ENCODE measurements at places on chromosomes 2 and 18.

DNA sequence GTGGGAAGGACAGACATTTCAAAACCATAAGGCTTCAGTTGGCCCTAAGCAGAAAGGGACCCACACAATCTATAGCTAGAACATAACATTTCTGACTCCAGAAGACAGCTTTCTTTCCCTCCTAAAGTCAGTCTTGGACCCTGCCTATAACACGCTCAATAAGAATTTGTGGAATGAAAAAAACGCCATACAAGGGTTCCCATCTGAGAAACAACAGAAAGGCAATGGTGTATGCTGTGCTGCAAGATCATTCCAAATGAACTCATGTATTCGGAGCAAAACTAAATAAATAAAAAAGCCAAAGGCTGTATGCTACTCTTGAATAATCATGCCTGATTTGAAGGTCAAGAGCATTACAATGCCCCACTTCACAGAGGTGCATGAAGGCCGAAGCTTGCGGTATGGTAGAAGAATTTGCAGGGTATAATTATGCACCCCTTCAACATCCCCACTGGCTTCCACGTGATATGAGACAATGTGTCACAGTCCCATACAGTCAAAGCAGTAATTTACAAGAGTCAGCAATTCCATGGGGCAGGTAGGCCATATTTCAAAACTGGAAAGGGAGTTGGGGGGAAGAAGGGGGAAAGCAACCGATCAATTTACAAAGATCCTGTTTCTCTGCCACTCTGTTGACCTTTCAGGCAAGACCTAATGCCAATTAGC, 61.4 kb upstream of the SLC14A2 start:
- no peak for DNase-seq

DNA sequence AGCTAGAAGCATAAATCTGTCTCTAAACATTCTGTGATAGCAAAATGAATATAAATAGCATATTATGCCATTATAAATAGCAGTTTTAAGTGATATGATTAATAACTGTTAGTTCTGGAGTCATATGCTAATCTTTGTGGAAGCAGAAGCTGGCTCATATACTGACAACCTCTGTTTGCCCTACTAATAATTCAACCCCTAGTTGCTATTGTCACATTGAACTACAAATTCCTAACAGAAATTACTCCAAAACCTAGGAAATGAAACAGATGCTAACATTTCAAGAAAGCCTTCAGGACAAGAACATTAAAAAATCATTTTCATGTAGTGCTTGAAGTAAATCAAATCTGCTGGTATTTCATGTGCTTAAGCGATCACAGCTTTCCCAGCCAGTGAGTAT, 28.2 kb downstream of the CALCRL start:
- DNase-seq, result no peak

DNA sequence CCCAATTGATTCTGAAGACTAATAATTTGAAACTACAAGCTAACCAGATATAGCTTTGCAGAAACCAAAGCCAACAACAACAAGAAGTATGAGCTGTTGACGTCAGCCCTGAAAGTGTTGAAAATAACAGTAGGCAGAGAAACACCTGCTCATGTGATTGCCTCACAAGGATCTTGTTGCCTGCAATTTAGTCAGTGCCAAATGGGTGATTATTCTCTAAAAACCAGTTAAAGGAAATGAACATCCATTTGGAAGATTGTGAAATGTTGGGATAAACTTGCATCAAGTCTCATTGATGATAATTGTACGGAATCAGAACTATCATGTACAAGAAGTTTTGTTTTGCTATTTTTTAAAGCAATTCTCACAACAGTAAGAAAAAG, 2.8 kb downstream of the CYTIP start:
- peak; percentile 6 for DNase-seq

DNA sequence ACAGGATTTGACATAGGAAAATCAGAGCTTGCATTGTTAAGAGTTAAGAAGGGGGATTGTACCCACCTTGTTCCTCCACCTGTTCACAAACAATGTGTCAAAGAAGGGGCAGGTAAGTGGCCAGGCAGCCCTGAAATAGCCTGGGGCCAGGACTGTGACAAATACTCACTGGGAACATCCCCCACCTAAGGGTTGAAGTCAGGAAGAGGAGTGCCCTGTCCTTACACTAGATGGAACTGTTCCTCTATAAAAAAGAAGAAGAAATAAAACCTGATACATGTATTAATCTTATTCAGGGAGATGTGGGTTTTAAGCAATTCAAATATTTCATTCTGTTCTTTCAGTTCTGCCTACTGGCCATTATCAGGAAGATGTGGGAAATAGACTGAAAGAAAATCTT, 41.9 kb downstream of the TACR1 start:
- DNase-seq, result no peak

- no peak for DNase-seq
Observed at GRCh38 chr18:8373486-8373885, 235.8 kb upstream of the RAB12 start.

GRCh38 chr2:178280244-178280852, 86.0 kb downstream of the OSBPL6 start:
- DNase-seq, result peak; percentile 56

DNA sequence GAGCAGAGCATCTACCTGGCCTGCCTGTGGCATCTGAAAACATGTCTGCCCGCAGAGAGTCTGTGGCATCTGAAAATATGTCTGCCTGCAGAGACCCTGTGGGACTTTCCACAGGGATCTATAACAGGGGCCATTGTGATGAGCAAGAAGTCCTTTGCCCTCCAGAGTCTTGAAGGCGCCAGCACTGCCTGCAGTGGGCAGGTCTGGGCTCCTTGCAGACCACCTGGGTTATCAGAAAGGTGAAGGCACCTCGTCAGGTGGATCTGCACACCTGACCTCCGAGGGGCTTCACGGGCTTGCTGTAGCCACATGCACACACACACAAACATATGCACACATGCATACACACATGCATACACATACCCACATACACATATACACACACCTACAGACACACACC, 189.5 kb upstream of the HDAC4 start:
- no peak for DNase-seq

GRCh38 chr2:44102790-44103562, 65.7 kb upstream of the PPM1B start:
- DNase-seq, result no peak

DNA sequence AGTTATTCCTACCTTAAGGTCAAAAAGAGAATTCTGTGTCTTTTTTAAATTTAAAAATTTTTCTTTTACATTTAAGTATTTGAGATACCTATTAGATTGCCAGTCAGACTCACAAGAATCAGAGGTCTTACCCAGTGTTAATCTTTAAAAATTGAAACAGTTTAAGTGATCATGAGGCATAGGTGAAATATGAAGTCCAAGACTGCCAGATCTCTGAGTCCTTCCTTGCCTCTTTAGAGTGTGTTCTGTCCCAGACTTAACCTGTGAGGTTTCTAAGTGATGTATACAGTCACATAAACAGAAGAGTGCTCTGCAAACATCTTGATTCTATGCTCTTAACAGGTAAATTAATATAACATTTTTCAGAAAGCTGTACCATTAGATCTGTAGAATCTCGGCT, 40.6 kb downstream of the ACTR3 start:
- DNase-seq, result no peak

DNA sequence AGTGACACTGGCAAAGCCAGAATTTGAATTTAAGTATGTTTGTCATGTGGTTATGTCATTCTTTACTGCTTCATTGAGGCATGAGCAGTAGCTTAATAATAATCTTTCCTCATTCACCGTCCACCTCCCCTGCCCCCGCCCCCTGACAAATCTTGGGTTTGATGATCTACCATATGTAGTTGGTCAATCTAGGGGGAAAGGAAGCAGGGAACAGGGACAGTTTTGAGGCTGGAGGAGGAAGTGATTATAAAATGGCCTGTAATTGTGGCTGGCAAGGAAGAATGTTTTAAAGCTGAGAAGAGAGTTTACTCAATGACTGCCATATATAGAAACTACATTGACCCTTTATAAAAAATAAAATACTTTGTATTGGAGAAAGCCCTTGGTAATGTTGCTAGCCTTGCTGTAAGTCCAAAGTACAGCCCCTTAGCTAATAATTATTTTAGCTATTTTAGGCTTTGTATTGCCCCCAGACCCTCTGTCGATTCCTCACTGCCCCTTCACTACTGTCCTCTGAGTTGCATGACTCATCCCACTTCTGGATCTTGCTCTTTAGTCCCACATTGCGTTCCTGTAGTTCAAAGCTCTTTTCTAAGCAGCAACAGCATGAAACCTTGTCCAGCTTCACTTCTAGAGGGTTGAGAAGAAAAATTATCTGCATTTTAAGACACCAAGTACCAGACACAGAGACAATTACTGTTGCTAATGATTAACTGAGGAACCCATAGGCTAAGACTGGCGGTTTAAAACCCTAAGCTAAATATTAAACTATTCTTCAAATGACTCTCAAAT, 38.4 kb downstream of the PELI1 start:
- no peak for DNase-seq

DNA sequence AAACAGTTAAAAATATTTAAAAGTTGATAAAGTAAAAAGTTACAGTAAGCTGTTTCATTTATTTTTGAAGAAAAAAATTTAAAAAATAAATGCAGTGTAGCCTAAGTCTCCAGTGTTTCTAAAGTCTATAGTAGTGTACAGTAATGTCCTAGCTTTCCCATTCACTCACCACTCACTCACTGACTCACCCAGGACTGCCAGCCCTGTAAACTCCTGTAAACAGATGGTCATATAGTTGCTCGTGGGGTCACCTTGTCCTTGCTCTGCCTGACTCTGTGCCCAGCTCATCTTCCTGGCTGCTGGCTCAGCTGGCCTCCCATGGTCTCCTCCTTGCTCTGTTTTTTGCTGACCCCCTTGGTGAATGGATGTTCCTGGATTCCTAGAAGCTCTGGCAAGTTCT, 180.3 kb downstream of the VAPA start:
- no peak for DNase-seq

GRCh38 chr2:111694700-111695101, 189.3 kb downstream of the ANAPC1 start:
- no peak for DNase-seq

- no peak for DNase-seq
Observed at GRCh38 chr2:241613017-241613780, 23.8 kb downstream of the THAP4 start.

DNA sequence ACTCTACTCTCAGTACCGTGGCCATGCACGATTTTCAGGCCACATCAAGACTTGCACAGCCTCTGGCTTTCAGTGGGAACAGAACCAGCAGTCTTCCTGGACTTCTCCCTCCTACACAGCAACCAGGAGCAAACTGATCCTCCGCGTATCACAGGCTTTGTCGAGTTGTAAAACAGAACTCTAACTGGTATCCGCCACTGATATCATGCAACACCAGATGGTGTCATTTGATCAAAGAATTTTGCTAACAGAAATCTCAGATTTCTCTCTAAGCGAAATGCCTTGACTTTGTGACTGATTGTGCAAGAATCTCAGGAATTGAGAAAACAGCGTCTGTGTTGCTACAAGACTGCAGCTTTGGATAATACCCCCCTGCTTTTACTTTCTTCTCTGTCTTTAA, 85.7 kb downstream of the COPS8 start:
- DNase-seq, result no peak

DNA sequence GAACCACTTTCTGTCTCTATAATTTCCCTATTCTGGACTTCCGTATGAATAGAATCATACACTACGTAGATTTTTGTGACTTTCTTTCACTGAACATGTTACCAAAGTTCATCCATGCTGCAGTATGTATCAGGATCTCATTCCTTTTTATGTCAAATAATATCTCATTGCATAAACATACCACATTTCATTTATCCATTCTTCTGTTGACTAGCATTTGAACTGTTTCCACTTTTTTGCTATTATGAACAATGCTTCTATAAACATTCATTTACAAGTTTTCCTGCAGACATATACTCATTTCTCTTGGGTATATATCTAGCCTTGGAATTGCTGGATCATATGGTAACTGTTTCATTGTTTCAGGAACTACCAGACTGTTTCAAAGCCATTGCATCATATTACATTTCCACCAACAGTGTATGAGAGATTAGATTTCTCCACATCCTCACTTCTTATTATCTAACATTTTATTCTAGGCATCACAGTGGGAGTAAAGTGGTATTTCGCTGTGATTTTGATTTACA, 186.2 kb downstream of the DYM start:
- peak; percentile 49 for DNase-seq

DNA sequence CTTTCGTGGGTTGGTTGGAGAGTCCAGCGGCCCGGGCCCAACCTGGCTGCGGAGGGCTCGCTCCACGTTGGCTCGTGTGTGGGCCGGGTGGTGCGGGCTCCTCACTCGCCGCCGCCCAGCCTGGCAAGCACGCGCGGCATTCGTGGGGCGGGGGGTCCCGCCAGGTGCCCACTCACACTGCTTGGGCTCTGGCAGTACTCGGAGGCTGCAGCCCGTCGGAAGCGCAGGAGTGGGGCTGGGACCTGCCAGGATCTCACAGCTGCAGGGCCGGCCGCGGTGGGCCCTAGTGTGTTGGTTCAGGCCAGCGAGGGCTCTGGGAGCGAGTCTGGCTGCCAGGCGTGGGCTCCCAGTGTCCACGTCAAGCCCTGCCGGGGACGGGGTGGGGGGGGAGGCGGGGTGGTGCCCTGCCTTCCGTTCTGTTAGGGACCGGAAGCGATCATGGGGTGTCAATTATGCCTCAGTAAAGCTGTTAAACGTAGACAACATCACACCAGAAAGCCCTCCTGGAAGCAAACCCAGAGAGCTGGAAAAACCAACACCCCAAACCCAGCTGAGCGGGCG, 1.0 kb upstream of the HS6ST1 start:
- DNase-seq, result no peak

- no peak for DNase-seq
Observed at GRCh38 chr2:167702227-167702626, 545.2 kb downstream of the STK39 start.

DNA sequence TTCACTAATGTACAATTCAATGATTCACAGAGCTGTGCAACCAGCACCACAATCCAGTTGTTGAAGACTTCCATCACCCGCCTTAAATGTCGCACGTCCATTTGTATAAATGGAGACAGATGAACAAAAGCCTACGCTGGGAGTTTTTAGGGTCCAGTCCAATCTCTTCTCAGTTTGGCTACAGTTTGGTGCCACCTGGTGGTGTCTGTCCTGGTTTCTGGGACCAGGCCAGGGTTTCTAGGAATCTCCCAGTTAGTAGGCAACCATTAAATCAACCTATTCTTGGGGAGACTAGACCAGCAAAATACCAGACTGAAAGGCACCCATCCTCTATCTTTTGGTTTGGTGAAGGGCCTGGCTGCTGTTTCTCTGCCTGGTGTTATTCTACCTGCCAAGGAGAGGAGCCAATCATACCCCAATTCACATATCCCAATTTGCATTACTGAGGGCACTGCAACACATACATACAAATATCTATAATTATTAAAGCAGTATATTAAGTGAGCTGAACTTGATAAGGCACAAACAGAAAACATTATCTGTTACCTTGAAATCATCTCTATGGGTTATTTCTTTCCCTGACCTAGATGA, 3.2 kb upstream of the DDX1 start:
- DNase-seq, result peak; percentile 27

DNA sequence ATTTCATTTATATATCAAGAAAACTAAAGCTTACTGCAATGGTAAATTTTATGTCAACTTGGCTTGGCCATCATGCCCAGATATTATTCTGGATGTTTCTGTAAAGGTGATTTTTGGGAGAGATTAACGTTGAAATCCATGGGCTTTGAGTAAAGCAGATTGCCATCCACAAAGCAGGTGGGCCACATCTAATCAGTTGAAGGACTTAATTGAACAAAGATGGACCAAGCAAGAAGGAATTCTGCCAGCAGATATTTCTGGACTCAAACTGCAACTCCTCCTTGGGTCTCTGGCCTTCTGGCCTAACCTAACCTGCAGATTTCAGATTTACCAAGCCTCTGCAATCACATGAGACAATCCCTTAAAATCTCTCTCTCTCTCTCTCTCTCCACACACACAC, 77.8 kb downstream of the GYPC start:
- no peak for DNase-seq
